Activated T-cell treated with anti-CD3 and anti-CD28 coated beads, Interleukin-2, amount 50 U/mL, for 72 hours (primary cell): ENCODE measurements at places on chromosomes 7 and 10. TPM values are rescaled to one million over a fixed set of nuclear protein-coding genes. Genes with fewer than 3 reads are reported as not detected.

KCNH2 gene
- 0.77 TPM for total RNA-seq

ENTPD1 gene
- 0.53 TPM for total RNA-seq

SPDYE9 gene
- total RNA-seq = not detected

FAM131B gene
- 3.1 TPM for total RNA-seq

LOXL4 gene
- not detected for total RNA-seq

ACBD7 gene
- 2.5 TPM for total RNA-seq

GIMAP8 gene
- total RNA-seq = 10.2 TPM

CCL24 gene
- total RNA-seq = 0.46 TPM

SCD gene
- total RNA-seq = 90.4 TPM

SPDYE2B gene
- not detected for total RNA-seq

CTNNA3 gene
- total RNA-seq = 0.74 TPM

AKR1C2 gene
- 0.22 TPM for total RNA-seq
